HS-5 (cell line): ENCODE measurements at places on chromosomes 3 and 15.

DNA sequence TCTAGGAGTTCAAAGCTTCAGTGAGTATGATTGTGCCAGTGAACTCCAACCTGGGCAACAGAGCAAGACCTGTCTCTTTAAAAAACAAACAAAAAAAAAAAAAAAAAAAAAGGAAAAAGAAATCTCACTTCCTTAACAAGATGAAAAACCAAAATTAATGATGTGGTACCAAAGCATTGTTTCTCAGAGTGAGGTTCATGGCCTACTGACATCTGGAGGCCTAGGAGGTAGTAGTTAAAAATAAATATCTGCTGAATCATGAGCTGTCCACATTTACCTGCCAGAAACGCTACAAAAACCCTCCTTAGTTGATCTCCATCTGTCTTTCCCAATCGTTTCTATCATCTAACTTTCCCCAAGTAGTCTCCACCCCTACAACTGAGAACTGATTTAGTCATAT is 51.2 kb downstream of the EPHA6 start:
- DNase-seq = no peak

- DNase-seq = no peak
Observed at GRCh38 chr3:81349816-81350340, 411.6 kb downstream of the GBE1 start.

DNA sequence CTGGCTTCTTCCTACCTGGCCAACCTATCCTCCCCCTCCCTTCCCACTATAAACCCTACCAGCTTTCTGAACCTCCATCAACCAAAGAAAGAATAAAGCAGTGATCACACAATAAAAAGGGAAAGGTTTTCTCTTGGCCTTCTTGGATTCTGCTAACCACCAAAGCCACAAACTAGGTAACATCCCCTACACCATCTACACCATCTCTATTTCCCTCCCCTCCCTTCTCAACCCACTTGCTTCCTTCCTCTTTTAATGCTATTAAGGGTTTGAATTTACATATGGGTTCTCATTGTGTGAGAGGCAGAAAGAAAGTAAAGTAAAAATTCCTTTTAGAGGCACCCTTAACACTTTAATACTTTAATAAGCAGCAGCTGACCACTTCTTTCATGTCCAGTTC is 25.8 kb upstream of the RSL24D1 start:
- no peak for DNase-seq

- DNase-seq = peak; percentile 66
Observed at GRCh38 chr3:129314386-129315222, 35.9 kb downstream of the HMCES start.
